Caudate nucleus (tissue), 63 donors: ENCODE measurements at places on chromosomes 12 and 14.
A peak's percentile ranks its signal among the peaks of the same experiment; 100 is the strongest.

DNA sequence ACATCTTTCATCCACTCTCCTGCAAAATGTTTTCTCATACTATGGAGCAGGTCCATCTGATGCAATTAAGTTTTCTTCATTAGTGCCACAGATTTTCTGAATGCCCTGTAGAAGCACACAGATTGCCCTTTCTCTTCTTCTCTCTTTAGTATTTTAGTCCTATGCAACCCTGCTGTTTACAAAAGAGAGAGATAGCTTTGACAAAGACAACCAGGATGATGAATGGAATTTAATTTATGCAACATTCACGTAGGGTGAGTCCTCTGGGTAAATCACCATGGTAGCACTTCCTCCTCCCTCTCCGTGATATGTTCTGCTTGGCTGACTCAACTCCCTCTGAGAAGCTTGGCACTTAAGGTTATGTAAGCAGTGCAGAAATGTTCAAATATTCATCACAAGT is 400.9 kb upstream of the PDE3A start:
- no peak for DNase-seq

GRCh38 chr12:49043856-49044258 is 16.7 kb downstream of the KMT2D start:
- DNase-seq, result peak; percentile 35

DNA sequence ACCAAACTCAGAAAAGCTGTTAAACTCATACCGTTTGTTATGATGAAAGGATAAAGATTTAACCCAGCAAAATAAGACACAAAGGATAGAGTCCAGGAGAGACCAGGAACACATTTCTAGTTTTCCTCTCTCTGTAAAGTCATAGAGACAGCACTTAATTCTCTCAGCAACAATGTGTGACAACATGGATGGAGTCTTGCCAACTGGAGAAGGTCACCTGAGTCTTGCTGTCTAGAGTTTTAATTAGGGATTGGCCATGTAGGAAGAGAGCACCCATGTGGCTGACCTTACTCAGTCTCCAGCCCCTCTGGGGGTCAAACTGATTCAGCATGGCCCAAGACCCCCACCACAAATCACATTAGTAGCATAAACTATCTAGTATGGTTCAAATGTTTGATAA is 151.0 kb upstream of the ATF7IP start:
- no peak for DNase-seq

GRCh38 chr14:29649170-29649569 is 278.5 kb downstream of the PRKD1 start:
- DNase-seq, result no peak
